Left ventricle myocardium inferior (tissue), 1 donor: ENCODE measurements at places on chromosomes 1 and 21. TPM values are rescaled to one million over a fixed set of nuclear protein-coding genes. Genes with fewer than 3 reads are reported as not detected.

- no peaks in the 10 kb centered on the region for H3K36me3 ChIP-seq
- H3K27ac ChIP-seq: no peak overlapping the region
- no peak overlapping the region for H3K4me3 ChIP-seq
These were observed 46.2 kb upstream of the TINAGL1 start for GRCh38 chr1:31529999-31530684.

- no peak overlapping the region for H3K27ac ChIP-seq
- no peak for DNase-seq
- H3K4me3 ChIP-seq: no peak overlapping the region
- no peaks in the 10 kb centered on the region for H3K4me1 ChIP-seq
- H3K36me3 ChIP-seq: no peaks in the 10 kb centered on the region
These were observed 22.3 kb downstream of the C1orf146 start for GRCh38 chr1:92240034-92240433.

DNA sequence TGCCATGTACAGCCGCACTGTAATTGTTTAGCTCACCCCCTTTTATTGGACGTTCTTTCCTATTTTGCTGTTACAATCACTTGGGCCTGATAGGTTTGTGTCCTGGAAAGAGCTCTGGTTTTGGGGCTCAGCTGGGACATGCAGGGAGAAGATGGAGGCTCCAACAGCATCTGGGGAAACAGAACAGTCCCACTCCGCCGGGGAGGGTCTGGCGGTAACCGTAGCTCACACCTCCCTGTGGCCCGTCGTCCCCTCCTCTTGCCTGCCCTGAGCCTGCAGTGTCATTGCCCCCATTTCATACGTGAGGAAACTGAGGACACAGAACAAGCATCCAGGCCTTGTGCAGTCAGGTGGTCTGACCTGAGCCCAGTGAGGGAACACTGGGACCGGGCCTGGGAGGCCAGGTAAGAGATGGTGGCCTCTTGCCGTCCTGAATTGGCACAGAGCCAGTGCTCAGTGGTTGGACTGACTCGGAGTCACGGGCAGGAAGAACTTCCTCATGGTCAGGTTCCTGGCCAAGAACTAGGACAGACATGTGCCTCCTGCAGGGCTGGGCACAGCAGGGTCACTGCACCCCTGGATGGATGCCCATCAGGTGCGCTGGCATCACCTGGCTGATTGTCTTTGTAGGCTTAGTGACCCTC lies 41.8 kb downstream of the S100B start:
- no peak overlapping the region for H3K27ac ChIP-seq
- no peaks in the 10 kb centered on the region for H3K27me3 ChIP-seq
- peaks cover 92% of the 10 kb centered on the region for H3K36me3 ChIP-seq
- no peak overlapping the region for H3K4me3 ChIP-seq
- no peak for DNase-seq

- DNase-seq: no peak
- H3K4me3 ChIP-seq: no peak overlapping the region
- H3K27ac ChIP-seq: no peak overlapping the region
These were observed 50.8 kb upstream of the ATP5PO start for GRCh38 chr21:33966324-33966949.

DNA sequence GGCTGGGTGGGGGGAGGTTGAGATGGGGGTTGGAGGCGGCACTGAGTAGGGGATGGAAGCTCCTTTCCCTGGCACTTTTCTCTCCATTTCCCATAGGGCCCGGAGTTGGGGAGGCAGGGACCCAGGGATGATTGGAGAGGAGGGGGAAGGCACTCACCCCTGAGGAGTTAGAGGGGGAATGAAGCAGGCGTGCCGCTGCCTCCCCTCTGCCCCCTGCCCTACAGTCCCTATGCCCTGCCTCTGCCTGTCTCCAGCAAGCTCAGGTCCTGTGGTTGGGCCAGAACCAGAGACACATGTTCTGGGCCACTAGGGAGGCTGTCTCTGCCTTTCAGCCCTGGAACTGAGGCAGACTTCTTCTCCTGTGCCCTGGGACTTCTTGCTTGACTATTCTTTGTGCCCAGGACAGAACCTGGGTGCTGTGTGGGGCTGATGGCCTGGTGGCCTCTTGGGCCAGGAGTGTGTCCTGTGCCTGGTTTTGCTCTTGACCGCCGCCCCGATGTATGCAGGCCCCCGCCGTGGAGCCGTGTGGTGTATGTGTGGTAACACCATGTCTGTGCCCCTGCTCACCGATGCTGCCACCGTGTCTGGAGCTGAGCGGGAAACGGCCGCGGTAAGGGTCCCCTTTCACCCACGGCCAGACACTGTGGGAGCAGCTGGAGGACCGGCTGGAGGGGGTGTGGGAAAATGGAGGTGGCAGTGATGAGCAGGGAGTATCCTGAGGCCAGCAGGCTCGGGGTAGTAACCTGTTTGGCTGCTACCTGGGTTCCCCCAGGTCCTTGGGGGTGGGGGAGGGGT lies 1.4 kb downstream of the LYPLA2 start:
- peak overlapping the region; percentile 88 for H3K4me3 ChIP-seq
- no peak for DNase-seq
- H3K27ac ChIP-seq: peak overlapping the region; percentile 83
- peaks cover 36% of the 10 kb centered on the region for H3K4me1 ChIP-seq
- peaks cover 42% of the 10 kb centered on the region for H3K36me3 ChIP-seq

DNA sequence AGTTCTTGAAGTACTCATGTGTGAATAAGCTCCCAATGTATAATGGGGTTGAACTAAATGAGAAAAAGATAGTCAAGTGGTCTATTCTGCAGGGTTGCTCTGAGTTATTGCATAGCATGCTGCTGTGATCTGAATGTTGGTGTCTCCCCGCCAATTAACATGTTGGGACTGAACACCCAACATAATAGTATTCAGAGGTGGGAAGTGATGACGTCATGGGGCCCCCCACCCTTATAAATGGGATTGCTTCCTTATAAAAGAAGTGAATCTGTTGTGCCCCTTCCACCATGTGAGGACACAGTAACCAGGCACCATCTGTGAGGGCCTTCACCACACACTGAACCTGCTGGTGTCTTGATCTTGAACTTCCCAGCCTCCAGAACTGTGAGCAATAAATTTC lies 50.2 kb downstream of the MAB21L3 start:
- H3K36me3 ChIP-seq: no peaks in the 10 kb centered on the region
- no peak overlapping the region for H3K4me3 ChIP-seq
- no peak for DNase-seq
- no peak overlapping the region for H3K27ac ChIP-seq

- no peak overlapping the region for H3K27ac ChIP-seq
- H3K4me3 ChIP-seq: no peak overlapping the region
- no peaks in the 10 kb centered on the region for H3K36me3 ChIP-seq
- H3K4me1 ChIP-seq: no peaks in the 10 kb centered on the region
- peaks cover 23% of the 10 kb centered on the region for H3K27me3 ChIP-seq
These were observed 93.0 kb downstream of the CLIC6 start for GRCh38 chr21:34761758-34762330.

- no peaks in the 10 kb centered on the region for H3K27me3 ChIP-seq
- DNase-seq: no peak
- no peaks in the 10 kb centered on the region for H3K36me3 ChIP-seq
These were observed 281.8 kb downstream of the VAV3 start for GRCh38 chr1:107683191-107683657.

DNA sequence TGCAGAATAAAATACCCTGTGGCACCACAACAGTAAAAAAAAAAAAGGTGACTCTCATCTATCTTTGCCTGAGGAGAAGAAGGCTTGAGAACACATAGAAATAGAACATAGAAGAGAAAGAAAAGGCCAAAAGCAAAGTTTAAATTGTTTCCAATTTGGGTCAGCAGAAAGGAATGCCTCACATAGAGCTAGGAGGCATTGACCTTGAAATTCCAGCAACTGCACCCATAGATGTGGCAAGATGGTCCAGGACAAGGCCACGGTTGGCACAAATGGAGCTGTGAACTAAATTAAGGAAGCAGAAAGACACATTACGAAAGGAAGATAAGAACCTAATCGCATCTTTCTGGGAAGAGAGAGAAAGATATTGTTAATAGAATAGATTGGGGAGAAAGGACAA lies 588.3 kb downstream of the LMO4 start:
- H3K36me3 ChIP-seq: no peaks in the 10 kb centered on the region
- H3K27me3 ChIP-seq: no peaks in the 10 kb centered on the region
- DNase-seq: no peak
- H3K4me3 ChIP-seq: no peak overlapping the region
- no peak overlapping the region for H3K27ac ChIP-seq

GRCh38 chr1:153527683-153528040 lies 8.1 kb downstream of the S100A6 start:
- no peak overlapping the region for H3K27ac ChIP-seq
- no peaks in the 10 kb centered on the region for H3K27me3 ChIP-seq
- no peak overlapping the region for H3K4me3 ChIP-seq
- no peaks in the 10 kb centered on the region for H3K36me3 ChIP-seq
- H3K4me1 ChIP-seq: peaks cover 26% of the 10 kb centered on the region

GRCh38 chr1:18649693-18650370 lies 19.2 kb downstream of the PAX7 start:
- H3K4me3 ChIP-seq: no peak overlapping the region
- no peaks in the 10 kb centered on the region for H3K36me3 ChIP-seq
- DNase-seq: no peak
- H3K27ac ChIP-seq: no peak overlapping the region
- H3K4me1 ChIP-seq: peaks cover 13% of the 10 kb centered on the region

- H3K27ac ChIP-seq: no peak overlapping the region
- DNase-seq: no peak
- no peak overlapping the region for H3K4me3 ChIP-seq
- no peaks in the 10 kb centered on the region for H3K27me3 ChIP-seq
These were observed 51.8 kb downstream of the RGS2 start for GRCh38 chr1:192860478-192861185.

- H3K4me3 ChIP-seq: no peak overlapping the region
- H3K27ac ChIP-seq: no peak overlapping the region
- DNase-seq: no peak
- H3K36me3 ChIP-seq: no peaks in the 10 kb centered on the region
- H3K27me3 ChIP-seq: no peaks in the 10 kb centered on the region
These were observed 130.1 kb upstream of the HOOK1 start for GRCh38 chr1:59684698-59685097.

DNA sequence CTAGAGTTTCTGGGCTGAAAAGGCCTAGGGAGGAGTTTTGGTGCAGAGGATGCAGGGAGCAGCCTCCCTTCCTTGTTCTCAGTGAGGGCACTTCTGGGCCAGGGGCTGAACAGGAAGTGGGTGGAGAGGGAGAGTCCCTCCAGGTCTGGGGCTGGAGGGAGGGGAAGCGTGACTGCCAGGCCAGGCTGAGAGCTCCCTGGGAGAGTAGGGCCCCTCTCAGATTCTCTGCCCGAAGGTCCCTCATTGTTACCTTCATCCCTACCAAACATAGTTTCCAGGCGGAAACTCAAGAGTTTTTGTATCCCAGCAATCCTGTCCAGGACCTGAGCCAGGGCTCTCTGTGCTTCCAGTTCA lies 36.8 kb downstream of the CITED4 start:
- no peaks in the 10 kb centered on the region for H3K36me3 ChIP-seq
- H3K4me1 ChIP-seq: no peaks in the 10 kb centered on the region
- H3K27ac ChIP-seq: no peak overlapping the region
- H3K27me3 ChIP-seq: no peaks in the 10 kb centered on the region
- H3K4me3 ChIP-seq: no peak overlapping the region

DNA sequence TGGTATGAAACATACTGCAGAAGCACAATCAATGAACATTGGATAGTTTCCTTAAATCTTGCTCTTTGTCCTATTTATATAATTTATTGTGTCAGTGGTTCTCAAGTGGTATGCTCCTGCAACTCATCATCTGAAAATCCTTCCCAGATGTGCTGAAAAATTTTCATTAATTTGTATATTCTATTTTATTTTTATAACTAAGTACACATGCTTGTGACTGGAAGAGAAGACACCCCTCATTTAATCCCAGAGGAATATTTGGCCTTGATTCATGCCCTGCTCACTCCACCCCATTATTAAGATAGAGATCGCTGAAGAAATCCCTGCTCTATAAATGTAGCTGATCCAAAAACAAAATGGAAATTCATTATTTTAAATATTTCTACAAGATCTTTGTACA lies 870.5 kb upstream of the CXADR start:
- no peak overlapping the region for H3K27ac ChIP-seq
- DNase-seq: no peak
- H3K4me3 ChIP-seq: no peak overlapping the region
- H3K27me3 ChIP-seq: no peaks in the 10 kb centered on the region

GRCh38 chr1:17763995-17764394 lies 8.9 kb downstream of the ACTL8 start:
- no peaks in the 10 kb centered on the region for H3K36me3 ChIP-seq
- peaks cover 59% of the 10 kb centered on the region for H3K27me3 ChIP-seq
- no peak for DNase-seq

- H3K36me3 ChIP-seq: peaks cover 5% of the 10 kb centered on the region
- H3K4me1 ChIP-seq: peaks cover 4% of the 10 kb centered on the region
- H3K27ac ChIP-seq: no peak overlapping the region
- no peak for DNase-seq
- H3K27me3 ChIP-seq: no peaks in the 10 kb centered on the region
These were observed 75.7 kb upstream of the KIF26B start for GRCh38 chr1:245079021-245079609.

DNA sequence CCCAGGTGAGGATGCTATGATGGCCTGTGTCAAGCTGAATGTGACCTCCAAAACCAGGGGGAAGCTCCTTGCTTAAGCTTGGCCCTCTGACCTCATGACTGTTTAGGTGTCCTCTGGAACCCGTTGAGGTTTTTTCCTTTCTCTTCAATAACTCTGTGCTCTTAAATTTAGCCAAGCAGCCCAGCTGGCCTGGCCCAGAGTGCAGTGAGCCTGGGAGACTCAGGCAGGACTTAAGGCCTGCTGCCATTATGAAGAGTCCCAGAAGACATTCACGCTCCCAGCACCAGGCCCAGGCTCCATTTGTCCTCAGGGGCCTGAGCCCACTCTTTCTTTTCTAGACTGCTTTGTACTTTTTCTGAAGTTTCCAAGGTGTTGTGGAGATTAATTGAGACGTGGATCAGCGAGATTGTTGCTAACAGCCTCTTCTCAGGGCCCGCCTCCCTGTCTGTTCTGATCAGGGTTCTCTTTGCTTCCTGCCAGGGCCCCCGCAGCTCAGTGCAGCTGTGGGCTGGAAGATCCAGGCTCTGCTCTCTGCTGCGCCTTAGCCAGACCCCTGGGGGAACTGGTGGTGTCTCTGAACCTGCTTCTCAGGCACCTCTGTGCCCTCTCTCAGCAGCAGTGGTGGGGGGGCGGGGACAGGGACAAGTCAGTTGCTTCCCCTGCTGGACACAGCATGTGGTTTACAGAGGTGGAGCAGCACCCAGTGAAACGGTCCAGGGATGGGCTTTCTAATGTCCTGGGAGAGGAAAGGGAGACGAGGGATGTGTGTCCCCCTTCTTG lies 124.2 kb downstream of the GRIK3 start:
- no peaks in the 10 kb centered on the region for H3K4me1 ChIP-seq
- peaks cover 86% of the 10 kb centered on the region for H3K27me3 ChIP-seq
- no peaks in the 10 kb centered on the region for H3K36me3 ChIP-seq
- H3K4me3 ChIP-seq: no peak overlapping the region
- no peak for DNase-seq

LCE6A gene
- not detected for total RNA-seq

LRRC71 gene
- total RNA-seq: 0.27 TPM

LMOD1 gene
- 9.2 TPM for total RNA-seq

PRAMEF12 gene
- not detected for total RNA-seq

BECN2 gene
- not detected for total RNA-seq

TIAM1 gene
- 1.8 TPM for total RNA-seq

LCE2C gene
- total RNA-seq: not detected

S100A13 gene
- total RNA-seq: 131 TPM

KIF2C gene
- 1.6 TPM for total RNA-seq

IL19 gene
- total RNA-seq: not detected

GPR3 gene
- 0.16 TPM for total RNA-seq

CDCA8 gene
- 0.33 TPM for total RNA-seq

COL16A1 gene
- 18.3 TPM for total RNA-seq

SPATA46 gene
- not detected for total RNA-seq
